ENCODE measurements at places on chromosomes 11 and 22.
A peak's percentile ranks its signal among the peaks of the same experiment; 100 is the strongest.

GRCh38 chr22:45692549-45692948, 20.9 kb downstream of the ATXN10 start:
- no peak for DNase-seq

DNA sequence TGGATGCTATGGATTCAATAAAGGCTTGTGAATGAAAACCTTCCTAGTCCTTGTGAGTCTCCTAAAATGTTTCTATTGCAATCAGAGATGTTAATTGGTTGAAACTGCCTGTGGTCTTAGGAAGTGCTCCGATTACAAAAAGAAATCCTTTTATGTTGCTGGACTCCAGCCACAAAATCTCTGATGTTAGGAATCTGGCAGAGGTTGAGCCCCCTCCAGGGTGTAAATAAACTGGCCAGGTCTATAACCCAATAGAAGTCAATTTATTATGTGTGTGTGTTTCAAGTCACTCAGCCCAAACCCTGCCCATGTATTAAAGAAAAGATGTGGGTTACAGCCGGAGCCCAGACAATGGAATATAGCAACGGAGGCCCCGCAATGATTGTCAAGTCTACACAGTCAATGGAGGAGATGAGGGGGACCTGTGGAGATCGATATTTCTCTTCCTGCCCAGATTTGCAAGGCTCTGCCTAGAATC, 218.1 kb upstream of the SORL1-AS1 start:
- DNase-seq = no peak

DNA sequence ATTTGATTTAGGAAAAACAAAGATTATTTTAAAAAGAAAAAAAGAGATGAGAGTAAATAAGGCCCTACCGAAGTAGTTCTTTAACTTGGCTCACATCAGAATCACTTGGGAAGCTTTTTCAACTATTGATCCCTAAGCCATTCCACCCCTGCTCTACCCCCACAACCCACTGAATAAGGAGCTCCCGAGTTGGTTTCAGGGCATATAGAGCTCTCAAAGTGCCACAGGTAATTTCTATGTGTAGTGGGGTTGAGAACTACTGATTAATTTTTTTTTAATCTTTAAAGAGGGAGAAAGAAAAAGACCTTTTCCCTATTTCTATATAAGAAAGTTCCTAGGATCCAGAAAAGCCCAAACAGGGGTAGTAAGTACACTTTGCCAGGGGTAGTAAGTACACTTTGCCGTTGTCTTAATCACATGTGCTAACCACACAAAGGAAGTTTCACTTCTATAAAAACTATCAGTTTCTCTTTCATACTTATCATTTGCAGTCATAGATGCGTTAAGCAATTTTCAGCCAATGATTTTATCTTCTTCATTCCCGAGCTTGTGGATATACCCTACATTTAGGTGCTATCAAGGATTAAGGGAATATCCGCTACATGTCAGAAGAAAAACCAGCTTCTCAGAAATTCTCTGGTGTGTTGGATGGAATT, 108.4 kb upstream of the ZC3H12C start:
- DNase-seq = no peak

GRCh38 chr11:29751618-29752017, 265.2 kb downstream of the KCNA4 start:
- no peak for DNase-seq

GRCh38 chr11:105357146-105357545, 217.6 kb upstream of the CARD18 start:
- DNase-seq = no peak

GRCh38 chr22:39960791-39961746, 872 bp downstream of the TMA7B start:
- DNase-seq = peak; percentile 75

GRCh38 chr11:2726964-2727363, 27.2 kb upstream of the KCNQ1OT1 start:
- DNase-seq = no peak

- no peak for DNase-seq
Observed at GRCh38 chr22:44736581-44737405, 15.6 kb upstream of the ARHGAP8 start.

DNA sequence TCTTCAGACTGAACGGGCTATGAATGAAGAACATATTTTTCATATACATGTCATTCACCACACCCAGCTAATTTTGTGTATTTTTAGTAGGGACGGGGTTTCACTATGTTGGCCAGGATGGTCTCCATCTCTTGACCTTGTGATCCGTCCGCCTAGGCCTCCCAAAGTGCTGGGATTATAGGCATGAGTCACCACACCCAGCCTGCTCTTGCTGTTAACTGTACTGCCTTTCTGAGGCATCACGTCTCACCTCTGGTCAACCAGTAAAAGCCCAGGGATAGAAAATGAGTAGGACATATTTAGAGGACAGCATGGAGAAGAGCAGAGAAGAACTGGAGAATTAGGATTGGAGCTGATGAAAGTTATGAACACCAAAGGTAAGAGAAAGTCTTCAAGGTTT, 55.6 kb downstream of the APOL3 start:
- no peak for DNase-seq

GRCh38 chr11:29200791-29201562, 815.9 kb downstream of the KCNA4 start:
- no peak for DNase-seq

DNA sequence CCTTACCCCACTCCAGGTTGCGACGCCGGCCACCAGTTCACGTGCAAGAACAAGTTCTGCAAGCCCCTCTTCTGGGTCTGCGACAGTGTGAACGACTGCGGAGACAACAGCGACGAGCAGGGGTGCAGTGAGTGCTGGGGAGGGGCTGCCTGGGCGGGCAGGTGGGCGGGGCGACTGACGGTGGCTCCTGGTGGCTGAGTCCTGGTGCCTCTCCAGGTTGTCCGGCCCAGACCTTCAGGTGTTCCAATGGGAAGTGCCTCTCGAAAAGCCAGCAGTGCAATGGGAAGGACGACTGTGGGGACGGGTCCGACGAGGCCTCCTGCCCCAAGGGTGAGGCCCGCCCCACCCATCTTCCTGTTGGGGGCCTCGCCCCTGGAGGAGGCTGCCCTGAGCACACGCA, 38.7 kb downstream of the ST14 start:
- DNase-seq = no peak

DNA sequence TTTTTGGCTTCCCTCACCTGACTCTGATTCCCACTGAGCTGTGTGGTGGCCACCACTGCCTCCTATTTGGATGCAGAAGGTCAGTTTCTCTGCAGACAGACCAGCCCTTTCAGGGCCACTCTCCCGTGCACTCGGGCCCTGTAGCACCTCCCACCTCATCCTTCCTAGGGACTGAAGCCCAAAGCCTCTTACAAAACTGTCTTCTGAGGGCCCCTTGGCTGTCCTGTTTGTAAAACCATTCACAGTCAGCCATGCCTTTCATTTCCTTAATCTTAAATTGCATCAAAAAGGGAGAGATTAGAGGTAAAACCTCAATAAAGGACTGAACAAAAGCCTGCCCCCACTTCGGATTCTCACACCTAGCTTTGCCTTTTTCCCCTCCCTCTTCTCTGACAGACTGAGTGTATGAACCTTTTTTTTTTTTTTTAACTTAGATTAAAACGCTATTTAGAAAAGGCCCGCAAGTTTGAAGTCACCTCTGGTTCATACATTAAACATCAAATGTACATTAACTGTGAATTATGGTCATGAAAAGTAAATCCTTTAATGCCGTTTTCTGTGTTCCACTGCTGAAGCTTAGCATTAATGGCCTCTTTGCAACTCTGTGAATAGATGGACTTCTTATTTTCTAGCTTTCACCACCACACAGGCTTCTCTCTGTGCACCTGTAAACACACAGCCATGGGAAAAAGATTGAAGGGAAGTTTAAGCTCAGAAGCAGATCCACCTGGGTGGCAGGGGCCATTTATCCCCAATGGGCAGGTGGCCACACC, 247.2 kb upstream of the CADM1 start:
- no peak for DNase-seq
